MCF 10A (cell line): ENCODE measurements at places on chromosomes 16 and 17. TPM values are rescaled to one million over a fixed set of nuclear protein-coding genes. Genes with fewer than 3 reads are reported as not detected.

DNA sequence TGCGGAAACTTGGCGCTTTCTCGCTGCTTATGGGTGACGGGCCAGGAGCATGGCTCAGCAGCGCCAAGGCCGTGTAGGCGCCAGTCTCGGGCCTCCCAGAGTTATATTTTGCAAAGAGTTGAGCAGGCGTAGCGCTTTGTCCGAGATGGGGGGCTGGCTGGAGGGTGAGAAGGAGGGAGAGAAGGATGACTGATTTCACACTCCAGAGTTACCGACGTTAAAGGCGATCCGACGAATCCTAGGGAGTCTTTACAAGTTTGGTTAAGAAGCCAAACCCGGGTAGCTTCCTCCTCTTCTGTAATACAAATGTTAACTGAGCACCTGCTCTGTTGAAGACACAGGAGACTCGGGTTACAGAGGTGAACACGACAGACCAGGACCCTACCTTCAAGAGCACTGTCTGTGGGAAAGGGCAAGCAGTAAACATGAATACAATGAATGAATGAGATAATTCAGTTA lies 782 bp downstream of the POLR2A start:
- no peak for DNase-seq
- H3K36me3 ChIP-seq: peaks cover 45% of the 10 kb centered on the region
- no peaks in the 10 kb centered on the region for H3K27me3 ChIP-seq
- H3K27ac ChIP-seq: peak overlapping the region; percentile 100
- peak overlapping the region; percentile 79 for H3K4me3 ChIP-seq
- peaks cover 43% of the 10 kb centered on the region for H3K4me1 ChIP-seq

GRCh38 chr17:3524024-3524423 lies 33.6 kb downstream of the TRPV3 start:
- no peak for DNase-seq
- H3K4me3 ChIP-seq: no peak overlapping the region
- H3K27me3 ChIP-seq: no peaks in the 10 kb centered on the region

- DNase-seq: no peak
- no peaks in the 10 kb centered on the region for H3K36me3 ChIP-seq
- H3K27me3 ChIP-seq: peaks cover 85% of the 10 kb centered on the region
- H3K4me1 ChIP-seq: no peaks in the 10 kb centered on the region
- H3K4me3 ChIP-seq: no peak overlapping the region
- no peak overlapping the region for H3K27ac ChIP-seq
Observed at GRCh38 chr17:39595294-39595693, 12.4 kb downstream of the NEUROD2 start.

- peaks cover 22% of the 10 kb centered on the region for H3K4me1 ChIP-seq
- H3K36me3 ChIP-seq: peaks cover 23% of the 10 kb centered on the region
- H3K27me3 ChIP-seq: no peaks in the 10 kb centered on the region
- no peak for DNase-seq
Observed at GRCh38 chr17:75812096-75813013, 27.7 kb downstream of the UNK start.

DNA sequence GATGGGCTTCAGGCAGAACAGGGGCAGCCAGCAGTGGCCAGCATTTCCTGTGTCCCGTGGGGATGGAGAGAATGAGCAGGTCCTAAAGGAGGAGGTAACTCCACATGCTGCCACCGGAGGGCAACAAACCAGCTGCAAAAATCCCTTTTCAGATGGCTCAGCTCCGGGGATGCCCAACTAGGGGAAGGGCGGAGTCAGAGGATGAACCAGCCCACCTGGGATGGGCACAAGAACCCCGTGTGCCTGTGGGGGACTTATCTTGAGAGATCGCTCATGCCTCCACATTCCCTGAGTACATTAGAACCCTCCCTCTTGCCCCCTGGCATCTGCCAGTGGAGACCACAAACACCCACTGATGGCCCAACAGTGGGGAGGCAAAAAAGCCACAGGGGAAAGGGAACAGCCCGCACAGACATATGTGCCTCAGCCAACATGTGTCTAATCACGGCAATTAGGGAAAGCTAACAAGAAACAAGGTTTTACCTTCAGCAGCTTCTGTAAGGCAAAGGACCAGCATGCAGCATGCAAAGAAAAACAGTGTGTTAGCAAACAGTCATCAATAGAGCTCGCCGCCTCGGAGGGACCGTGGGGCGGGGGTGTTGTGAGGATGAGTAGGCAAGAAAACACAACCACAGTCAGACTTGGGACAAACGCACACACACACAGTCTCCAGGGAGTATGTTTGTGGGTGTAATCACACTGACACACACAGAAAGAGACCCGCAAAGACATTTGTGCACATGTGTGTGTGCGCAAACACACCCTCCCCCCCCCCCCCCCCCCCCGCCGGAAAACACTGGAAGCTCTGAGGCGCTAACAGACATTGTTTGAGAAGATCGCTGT lies 64.0 kb downstream of the MYO18A start:
- H3K27me3 ChIP-seq: no peaks in the 10 kb centered on the region
- no peak overlapping the region for H3K4me3 ChIP-seq
- DNase-seq: peak; percentile 49
- no peaks in the 10 kb centered on the region for H3K4me1 ChIP-seq
- H3K27ac ChIP-seq: no peak overlapping the region
- peaks cover 25% of the 10 kb centered on the region for H3K36me3 ChIP-seq

GRCh38 chr17:51707216-51707615 lies 446.9 kb downstream of the UTP18 start:
- no peaks in the 10 kb centered on the region for H3K36me3 ChIP-seq
- no peak overlapping the region for H3K27ac ChIP-seq
- H3K4me1 ChIP-seq: peaks cover 33% of the 10 kb centered on the region
- H3K27me3 ChIP-seq: no peaks in the 10 kb centered on the region
- peak; percentile 22 for DNase-seq
- no peak overlapping the region for H3K4me3 ChIP-seq

GRCh38 chr17:38509772-38510420 lies 81.6 kb downstream of the ARHGAP23 start:
- H3K27me3 ChIP-seq: peaks cover 9% of the 10 kb centered on the region
- H3K27ac ChIP-seq: no peak overlapping the region
- no peak for DNase-seq
- H3K36me3 ChIP-seq: peaks cover 6% of the 10 kb centered on the region
- no peak overlapping the region for H3K4me3 ChIP-seq
- H3K4me1 ChIP-seq: peaks cover 7% of the 10 kb centered on the region

DNA sequence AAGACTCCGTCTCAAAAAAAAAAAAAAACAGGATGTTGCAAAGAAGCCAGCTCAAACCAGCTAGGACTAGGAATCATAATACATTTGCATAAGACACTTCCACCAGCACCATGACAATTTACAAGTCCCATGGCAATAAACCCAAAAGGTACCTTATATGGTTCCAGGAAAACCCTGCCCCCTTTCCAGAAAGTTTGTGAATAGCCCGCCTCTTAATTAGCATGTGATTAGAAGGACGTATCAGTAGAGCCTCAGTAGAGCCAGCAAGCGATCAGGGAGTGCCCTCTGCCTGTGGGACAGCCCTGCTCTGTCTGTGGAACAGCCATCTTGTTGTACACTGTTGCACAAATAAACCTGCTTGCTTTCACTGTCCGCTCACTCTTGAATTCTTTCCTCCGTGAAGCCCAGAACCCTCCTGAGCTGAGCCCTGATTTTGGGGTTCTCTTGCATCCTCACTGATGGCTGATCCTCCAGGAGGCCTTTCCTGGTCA lies 14.0 kb downstream of the NUPR1 start:
- H3K4me3 ChIP-seq: no peak overlapping the region
- DNase-seq: no peak
- no peaks in the 10 kb centered on the region for H3K36me3 ChIP-seq

DNA sequence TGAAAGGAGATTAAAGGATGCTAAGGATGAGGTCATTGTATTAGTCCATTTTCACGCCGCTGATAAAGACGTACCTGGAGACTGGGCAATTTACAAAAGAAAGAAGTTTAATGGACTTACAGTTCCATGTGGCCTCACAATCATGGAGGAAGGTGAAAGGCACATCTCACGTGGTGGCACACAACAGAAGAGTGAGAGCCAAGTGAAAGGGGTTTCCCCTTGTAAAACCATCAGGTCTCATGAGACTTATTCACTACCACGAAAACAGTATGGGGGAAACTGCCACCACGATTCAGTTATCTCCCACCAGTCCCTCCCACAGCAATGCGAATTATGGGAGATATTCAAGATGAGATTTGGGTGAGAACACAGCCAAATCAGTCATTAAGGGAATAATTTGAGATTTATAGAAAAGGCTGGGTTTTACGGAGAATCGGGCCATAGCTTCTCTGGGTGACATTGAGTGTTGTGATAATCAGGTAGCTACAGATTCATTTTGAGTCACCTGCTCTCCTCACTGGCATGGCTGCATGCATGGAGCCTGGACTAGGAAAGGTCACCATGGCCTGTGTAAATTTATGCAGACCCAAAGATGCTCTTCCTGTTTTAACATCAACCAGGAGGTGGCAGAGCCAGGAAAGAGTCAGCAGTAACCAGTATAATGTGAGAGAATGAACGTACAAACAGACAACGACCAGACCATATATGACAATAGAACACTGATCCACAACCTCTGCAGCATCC lies 40.5 kb upstream of the DYNLRB2 start:
- DNase-seq: no peak
- no peaks in the 10 kb centered on the region for H3K36me3 ChIP-seq
- no peak overlapping the region for H3K27ac ChIP-seq
- H3K4me3 ChIP-seq: no peak overlapping the region
- H3K4me1 ChIP-seq: no peaks in the 10 kb centered on the region
- peaks cover 9% of the 10 kb centered on the region for H3K27me3 ChIP-seq

Gene KCTD19
- not detected in 2 replicates for total RNA-seq

Gene PRR35
- not detected in 2 replicates for total RNA-seq

Gene NOG
- total RNA-seq: 1.1 and 1.7 TPM in 2 replicates
